ENCODE measurements at places on chromosomes 1 and 21. TPM values are rescaled to one million over a fixed set of nuclear protein-coding genes. Genes with fewer than 3 reads are reported as not detected.

GRCh38 chr1:210627755-210628154 is 299.1 kb downstream of the HHAT start:
- H3K4me1 ChIP-seq = no peaks in the 10 kb centered on the region
- no peak for DNase-seq
- no peaks in the 10 kb centered on the region for H3K36me3 ChIP-seq
- no peak overlapping the region for H3K27ac ChIP-seq
- no peak overlapping the region for H3K4me3 ChIP-seq

DNA sequence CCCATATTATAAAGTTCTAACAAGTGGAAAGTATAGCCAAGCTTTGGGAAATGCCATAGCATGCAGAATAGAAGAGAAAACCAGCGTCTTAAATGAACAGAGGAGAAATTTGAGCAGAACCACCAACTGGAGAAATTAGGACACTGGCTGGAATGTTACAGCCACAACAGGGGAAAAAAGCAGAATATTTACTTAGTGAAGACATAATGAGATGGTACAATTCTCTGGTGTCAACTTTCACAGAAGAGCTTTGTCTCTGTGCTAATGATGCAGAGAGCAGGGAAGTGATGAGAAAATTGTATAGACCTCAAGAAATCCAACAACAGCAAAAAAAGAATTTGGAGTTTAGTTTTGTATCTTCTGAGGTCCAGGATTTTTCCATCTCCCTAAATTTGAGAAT is 249.7 kb downstream of the KIF26B start:
- no peak overlapping the region for H3K4me3 ChIP-seq
- no peaks in the 10 kb centered on the region for H3K36me3 ChIP-seq
- DNase-seq = no peak
- no peaks in the 10 kb centered on the region for H3K27me3 ChIP-seq

DNA sequence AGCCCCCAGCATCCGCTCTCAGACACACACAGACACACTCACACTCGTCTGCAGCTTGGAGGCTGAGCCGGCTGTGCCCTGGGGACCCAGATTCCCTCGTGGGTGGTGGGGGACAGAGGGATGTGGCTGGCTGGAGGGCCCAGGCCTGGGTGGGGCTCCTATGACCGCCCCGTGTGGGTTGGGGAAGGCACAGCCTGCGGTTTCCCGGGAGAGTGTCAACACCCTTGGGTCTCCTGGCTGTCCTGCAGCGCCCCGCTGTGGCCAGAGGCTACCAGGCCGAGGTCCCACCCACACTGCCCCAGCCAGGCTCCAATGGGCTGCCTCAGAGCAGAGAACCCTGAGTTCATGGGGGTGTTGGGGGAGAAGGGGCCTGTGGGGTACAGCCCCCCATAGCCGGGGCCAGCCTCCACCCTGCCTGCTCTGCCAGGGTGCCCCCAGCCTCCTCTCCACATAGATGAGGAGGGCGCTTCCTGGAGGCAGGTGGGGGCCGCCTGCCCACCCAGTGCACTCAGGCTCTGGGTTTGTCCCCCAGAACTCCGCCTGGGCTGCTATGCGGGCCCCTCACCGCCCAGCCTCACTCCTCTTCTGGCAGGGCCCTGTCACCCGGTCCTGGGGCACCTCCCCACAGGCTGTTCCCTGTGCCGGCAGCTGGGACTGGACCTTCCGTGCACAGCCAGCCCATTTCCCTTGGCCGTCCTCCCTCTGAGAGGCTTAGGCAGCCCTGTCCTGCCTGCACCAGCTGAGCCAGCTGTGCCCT is at the start of gene TTC34:
TTC34 (minus strand) TSS at position 159 of the 757 bp plus-strand sequence. CDS start 866 bp downstream, outside the sequence.
- no peak within 1 kb of the TSS for H3K4me3 ChIP-seq
- no peaks in the 10 kb centered on the region for H3K36me3 ChIP-seq
- no peaks in the 10 kb centered on the region for H3K27me3 ChIP-seq
- peaks cover 10% of the 10 kb centered on the region for H3K4me1 ChIP-seq

GRCh38 chr1:41498804-41499203 is 14.3 kb upstream of the EDN2 start:
- peaks cover 10% of the 10 kb centered on the region for H3K4me1 ChIP-seq
- no peaks in the 10 kb centered on the region for H3K36me3 ChIP-seq
- DNase-seq = no peak
- H3K27ac ChIP-seq = no peak overlapping the region
- no peak overlapping the region for H3K4me3 ChIP-seq
- H3K27me3 ChIP-seq = peaks cover 3% of the 10 kb centered on the region

DNA sequence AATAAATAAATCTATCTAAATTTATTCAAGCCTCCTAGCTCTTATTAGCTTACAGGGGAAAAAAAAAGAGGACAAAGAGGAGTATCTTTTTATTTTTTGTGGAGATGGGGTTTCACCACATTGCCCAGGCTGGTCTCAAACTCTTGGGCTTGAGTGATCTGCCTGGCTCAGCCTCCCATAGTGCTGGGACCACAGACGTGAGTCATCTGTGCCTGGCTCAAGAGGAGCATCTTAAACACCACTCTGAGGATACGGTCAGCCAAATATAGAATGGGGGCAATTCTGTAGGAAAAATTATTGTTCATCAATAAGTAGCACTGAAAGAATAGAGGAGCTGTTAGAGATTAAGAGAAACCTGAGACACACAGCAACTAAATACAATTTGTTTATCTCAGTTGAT is 24.1 kb downstream of the SLC45A3 start:
- H3K36me3 ChIP-seq = no peaks in the 10 kb centered on the region
- H3K4me1 ChIP-seq = no peaks in the 10 kb centered on the region
- no peak overlapping the region for H3K27ac ChIP-seq
- DNase-seq = no peak
- no peaks in the 10 kb centered on the region for H3K27me3 ChIP-seq
- no peak overlapping the region for H3K4me3 ChIP-seq

GRCh38 chr1:94503153-94503552 is 38.4 kb downstream of the F3 start:
- no peaks in the 10 kb centered on the region for H3K4me1 ChIP-seq
- H3K27ac ChIP-seq = no peak overlapping the region
- no peak for DNase-seq
- H3K27me3 ChIP-seq = no peaks in the 10 kb centered on the region

- H3K27ac ChIP-seq = no peak overlapping the region
- H3K36me3 ChIP-seq = no peaks in the 10 kb centered on the region
- H3K4me3 ChIP-seq = no peak overlapping the region
- H3K4me1 ChIP-seq = no peaks in the 10 kb centered on the region
These were observed 33.0 kb upstream of the TARDBP start for GRCh38 chr1:10979483-10979920.

- no peaks in the 10 kb centered on the region for H3K36me3 ChIP-seq
- no peak for DNase-seq
- H3K4me1 ChIP-seq = no peaks in the 10 kb centered on the region
- H3K27me3 ChIP-seq = no peaks in the 10 kb centered on the region
- H3K27ac ChIP-seq = no peak overlapping the region
- H3K4me3 ChIP-seq = no peak overlapping the region
These were observed 34.3 kb downstream of the AMY1C start for GRCh38 chr1:103783944-103784377.

DNA sequence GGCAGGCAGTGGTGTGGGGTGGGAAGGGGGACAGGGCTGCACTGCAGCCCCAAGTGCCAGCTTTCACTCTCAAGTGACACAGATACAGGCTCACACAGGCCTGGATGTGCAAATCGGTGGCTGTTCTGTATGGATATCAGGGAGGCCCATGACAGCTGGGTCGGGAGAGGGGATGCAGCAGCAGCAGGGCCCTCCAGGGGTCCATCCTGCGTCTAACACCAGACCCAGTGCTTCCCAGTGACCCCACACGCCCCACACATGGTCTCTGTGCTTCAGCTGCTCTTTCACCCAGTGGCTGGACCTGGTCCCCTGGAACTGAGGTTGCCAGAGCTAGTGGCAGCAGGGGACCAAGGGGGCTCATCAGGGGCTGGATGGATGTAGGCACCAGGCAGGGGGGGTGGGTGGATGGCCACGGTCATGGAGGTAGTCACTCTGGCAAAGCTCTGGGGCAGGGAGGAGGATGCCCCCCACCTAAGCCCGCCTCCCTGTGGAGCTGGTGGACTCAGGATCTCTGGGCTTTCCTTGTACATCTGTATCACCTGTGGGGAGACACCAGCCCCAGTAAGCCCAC is 13.9 kb downstream of the BTBD19 start:
- H3K36me3 ChIP-seq = no peaks in the 10 kb centered on the region
- H3K27ac ChIP-seq = no peak overlapping the region
- H3K27me3 ChIP-seq = no peaks in the 10 kb centered on the region
- DNase-seq = no peak
- H3K4me3 ChIP-seq = no peak overlapping the region

GRCh38 chr1:110870721-110871388 is 2.1 kb upstream of the CD53 start:
- H3K4me3 ChIP-seq = peak overlapping the region; percentile 6
- H3K27me3 ChIP-seq = no peaks in the 10 kb centered on the region
- peaks cover 12% of the 10 kb centered on the region for H3K4me1 ChIP-seq
- H3K36me3 ChIP-seq = no peaks in the 10 kb centered on the region
- peak overlapping the region; percentile 94 for H3K27ac ChIP-seq

DNA sequence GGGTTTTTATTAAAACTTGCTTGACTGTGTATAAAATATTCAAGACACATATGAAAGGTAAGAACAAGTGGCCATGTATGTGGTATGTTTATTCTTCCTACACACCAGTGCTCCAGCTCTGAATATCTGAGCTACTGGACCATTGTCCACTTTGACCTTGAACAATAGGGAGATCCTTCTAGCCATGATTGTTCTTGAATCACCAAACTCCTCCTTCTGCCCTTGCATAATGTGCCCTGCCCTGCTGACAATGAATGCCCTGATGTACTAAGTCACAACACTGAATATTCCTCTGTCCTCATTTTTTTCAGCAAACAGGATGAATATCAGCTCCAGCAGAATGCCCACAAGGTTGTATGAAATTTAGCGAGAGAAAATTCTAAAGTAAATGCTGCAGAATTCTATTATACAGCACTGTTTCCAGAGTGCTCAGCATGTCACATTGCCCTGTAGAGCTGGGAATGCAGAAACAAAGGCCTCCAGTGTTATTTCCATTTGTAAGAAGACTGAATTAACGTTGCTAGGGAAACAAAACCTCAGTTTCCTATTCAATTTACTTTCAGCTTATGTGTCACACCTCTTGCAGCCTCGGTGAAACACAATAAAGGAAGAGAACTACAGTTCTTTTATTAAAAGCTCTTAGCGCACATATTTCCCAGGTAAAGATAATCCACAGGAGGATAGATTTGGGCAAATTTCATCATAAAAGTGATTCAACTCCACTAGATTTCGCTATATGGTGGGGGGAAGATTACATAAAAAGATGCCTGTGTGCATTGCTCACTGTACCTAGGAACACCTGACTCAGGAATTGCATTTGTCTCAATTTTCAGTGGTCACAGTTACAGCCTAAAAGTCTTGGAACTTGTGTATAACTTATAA is 187.4 kb upstream of the ATP1B1 start:
- H3K4me1 ChIP-seq = no peaks in the 10 kb centered on the region
- H3K36me3 ChIP-seq = no peaks in the 10 kb centered on the region
- DNase-seq = no peak

DNA sequence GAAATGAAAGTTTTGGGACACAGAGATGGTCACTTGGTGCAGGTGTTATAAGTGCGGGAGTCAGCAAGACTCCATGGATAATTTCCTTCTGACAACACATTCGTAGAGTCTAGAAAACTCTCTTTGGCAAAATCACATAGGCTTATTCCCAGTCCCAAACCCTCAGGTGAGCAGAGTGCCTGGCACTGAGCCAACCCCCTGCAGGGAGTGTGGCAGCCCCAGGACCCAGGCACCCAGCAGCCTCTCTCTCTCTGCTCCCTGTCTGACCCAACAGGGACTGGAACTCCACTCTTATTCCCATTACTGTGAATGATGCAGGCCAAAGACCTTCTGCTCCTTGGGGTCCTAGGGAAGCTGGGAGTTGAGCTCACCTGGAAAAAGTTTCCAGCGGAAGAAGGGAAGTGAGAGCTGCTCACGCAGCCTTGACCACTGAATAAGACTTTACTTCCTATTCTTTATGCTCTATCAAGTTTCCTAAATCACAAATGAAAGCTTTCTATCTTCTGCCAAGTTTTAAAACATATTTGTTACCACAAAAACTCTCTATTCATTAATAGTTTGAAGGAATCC is 132.6 kb upstream of the ETV3 start:
- H3K36me3 ChIP-seq = no peaks in the 10 kb centered on the region
- no peak overlapping the region for H3K27ac ChIP-seq
- H3K4me3 ChIP-seq = no peak overlapping the region

- H3K27me3 ChIP-seq = no peaks in the 10 kb centered on the region
- peaks cover under 1% of the 10 kb centered on the region for H3K4me1 ChIP-seq
- no peak for DNase-seq
- no peak overlapping the region for H3K4me3 ChIP-seq
- H3K36me3 ChIP-seq = peaks cover 38% of the 10 kb centered on the region
These were observed 30.6 kb downstream of the CAPN2 start for GRCh38 chr1:223742856-223743517.

- DNase-seq = no peak
- H3K27ac ChIP-seq = no peak overlapping the region
- peaks cover 7% of the 10 kb centered on the region for H3K27me3 ChIP-seq
- no peaks in the 10 kb centered on the region for H3K36me3 ChIP-seq
- peaks cover 18% of the 10 kb centered on the region for H3K4me1 ChIP-seq
- no peak overlapping the region for H3K4me3 ChIP-seq
These were observed 176.7 kb downstream of the CAMTA1 start for GRCh38 chr1:6961905-6962477.

DNA sequence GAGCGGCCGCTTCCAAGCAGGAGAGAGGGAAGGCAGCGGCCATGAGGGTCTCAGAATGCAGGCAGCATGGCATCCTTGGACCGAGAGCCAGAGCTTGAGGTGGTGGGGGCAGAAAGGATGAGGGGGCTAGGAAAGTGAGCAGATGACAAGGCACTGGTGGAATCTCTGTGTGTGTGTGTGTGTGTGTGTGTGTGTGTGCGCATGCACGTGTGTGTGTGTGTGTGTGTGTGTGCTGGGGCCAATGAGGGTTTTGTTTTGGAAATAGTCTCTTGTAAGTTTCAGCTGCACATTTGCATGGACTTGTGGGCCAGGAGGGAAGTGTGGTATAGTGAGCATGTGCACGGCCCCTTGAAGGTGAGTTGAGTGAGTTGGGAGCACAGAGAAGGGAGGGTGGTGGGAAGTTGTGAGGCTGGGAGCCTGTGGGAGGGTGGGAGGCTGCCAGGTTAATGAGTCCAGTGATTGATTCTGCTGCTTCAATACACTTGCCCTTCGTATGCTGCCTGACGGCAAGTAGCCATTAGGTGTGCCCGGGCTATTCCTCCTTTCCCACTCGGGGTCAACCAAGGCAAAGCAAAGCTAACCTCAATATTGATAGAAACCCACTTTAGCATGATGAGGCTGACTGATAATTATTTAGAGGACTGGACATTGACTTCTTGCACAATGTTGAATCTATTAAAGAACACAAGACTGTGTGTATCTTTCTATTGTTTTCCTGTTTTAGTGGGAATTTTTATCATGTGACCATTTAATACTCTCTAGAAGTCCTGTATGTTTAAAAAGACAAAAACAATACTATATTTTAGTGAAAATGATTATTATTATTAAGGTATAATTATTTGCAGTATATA is 80.3 kb downstream of the PROX1 start:
- H3K36me3 ChIP-seq = no peaks in the 10 kb centered on the region
- no peaks in the 10 kb centered on the region for H3K27me3 ChIP-seq
- no peak overlapping the region for H3K27ac ChIP-seq
- no peak overlapping the region for H3K4me3 ChIP-seq

- H3K36me3 ChIP-seq = no peaks in the 10 kb centered on the region
- H3K27me3 ChIP-seq = no peaks in the 10 kb centered on the region
- DNase-seq = no peak
- no peaks in the 10 kb centered on the region for H3K4me1 ChIP-seq
- no peak overlapping the region for H3K4me3 ChIP-seq
These were observed 20.2 kb upstream of the ROR1 start for GRCh38 chr1:63753591-63753990.

The KCNK2 gene
- not detected for total RNA-seq

The COL8A2 gene
- 0.14 TPM for total RNA-seq

The LCE1F gene
- total RNA-seq = not detected

The SLC44A3 gene
- not detected for total RNA-seq

The PCAT6 gene
- total RNA-seq = 1.5 TPM

The VPS26C gene
- total RNA-seq = 71.1 TPM

The NBPF4 gene
- total RNA-seq = not detected

The IGSF5 gene
- total RNA-seq = not detected

Measured in natural killer cell (primary cell).